ENCODE measurements at places on chromosomes 2 and 18.

GRCh38 chr2:98903767-98904485, 32.1 kb downstream of the CRACDL start:
- DNase-seq, result no peak

DNA sequence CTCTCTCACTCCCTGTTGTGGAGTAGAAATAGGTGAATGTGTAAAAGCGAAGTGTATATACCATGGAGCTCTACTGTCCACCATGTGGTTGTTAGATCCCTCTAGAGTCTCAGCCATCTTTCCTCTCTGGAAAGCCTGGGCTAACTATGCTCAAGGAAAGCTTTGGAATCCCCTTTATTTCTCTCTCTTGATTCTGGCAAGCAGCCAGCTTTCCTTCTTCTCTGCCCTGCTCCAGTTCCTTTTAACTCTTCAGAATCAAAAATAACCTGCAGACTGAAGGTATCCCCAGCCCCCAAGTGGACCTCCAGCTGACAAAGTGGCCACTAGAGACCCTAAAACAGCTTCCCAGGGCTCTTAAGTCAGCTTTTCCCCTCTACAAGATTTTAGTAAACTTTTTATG, 381.9 kb downstream of the PLCL1 start:
- DNase-seq, result no peak

GRCh38 chr2:169693360-169693759, 845 bp downstream of the CFAP210 start:
- no peak for DNase-seq

- peak; percentile 58 for DNase-seq
These were observed 271.1 kb upstream of the VWC2L start for GRCh38 chr2:214139630-214140284.

DNA sequence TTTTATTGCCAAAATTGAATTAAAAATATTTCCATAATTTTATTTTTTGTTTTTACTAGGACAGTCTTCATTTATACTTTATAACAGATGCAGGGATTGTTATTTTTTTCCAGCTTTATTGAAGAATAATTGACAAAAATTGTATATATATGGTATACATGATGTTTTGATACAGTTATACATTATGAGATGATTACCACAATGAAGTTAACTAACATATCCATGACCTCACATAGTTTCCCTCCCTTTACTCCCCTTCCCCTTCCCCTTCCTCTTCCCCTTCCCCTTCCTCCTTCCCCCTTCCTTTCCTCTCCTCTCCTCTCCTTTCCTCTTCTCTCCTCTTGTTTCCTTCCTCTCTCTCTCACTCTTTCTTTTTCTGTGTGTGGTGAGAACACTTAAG, 700.1 kb downstream of the CNTNAP5 start:
- DNase-seq, result no peak

DNA sequence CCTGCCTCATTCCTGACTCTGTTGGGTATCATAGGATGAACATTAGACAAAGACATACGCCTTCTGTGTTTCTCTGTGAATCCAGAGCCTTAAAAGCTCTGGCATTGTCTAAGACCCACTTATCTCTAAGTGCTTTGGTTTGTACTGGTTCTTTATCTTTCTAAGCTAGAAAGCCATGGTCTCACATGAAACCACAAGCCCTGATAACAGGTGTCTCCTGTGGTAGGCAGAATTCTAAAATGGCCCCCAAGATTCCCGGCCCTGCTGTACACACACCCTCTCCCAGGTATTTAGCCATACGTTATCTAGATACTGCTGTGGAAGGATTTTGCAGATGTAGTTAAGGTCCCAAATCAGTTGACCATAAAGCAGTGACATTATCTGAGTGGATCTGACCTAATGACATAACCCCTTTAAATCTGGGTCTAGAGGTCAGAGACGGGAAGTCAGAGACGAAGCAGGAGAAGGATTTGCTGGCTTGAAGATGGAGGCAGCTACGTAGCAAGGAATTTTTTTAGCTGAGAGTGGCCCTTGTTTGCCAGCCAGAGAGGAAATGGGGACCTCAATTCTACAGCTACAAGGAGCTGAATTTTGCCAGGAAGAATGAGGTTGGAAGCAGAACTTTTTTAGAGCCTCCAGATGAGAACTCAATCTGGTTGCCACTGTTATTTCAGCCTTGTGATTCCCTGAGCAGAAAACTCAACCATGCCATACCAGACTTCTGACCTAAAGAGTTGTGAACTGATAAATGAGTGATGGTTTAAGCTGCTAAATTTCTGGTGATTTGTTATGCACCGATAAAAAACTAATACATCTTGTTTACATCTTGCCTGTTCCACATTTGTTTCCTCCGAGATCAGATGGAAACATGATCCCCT, 186.7 kb downstream of the CAMKMT start:
- no peak for DNase-seq

GRCh38 chr18:71936744-71937143, 607.4 kb downstream of the CBLN2 start:
- no peak for DNase-seq

GRCh38 chr2:105328281-105329196, 996 bp downstream of the TGFBRAP1 start:
- peak; percentile 25 for DNase-seq

DNA sequence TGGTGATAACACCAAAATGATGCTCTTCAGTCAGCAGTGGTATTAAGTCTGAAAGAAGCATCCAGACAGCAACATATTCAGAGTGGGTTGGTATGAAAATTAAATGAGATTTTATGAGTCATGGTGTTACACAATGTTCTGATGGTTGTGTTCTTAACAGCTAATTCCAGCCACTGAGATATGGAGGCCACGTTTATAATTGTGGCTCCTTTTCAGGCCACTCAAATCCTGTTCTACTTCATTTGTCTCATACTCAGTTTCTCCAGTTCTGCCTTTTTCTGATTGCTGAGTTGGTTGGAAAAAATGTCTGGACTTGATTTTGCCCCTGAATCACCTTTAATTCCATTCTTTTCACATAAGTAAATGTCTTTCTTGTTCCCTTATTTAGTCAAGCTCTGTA, 162.7 kb upstream of the COL3A1 start:
- DNase-seq, result peak; percentile 88

- no peak for DNase-seq
These were observed 227.8 kb downstream of the AGAP1 start for GRCh38 chr2:235721625-235722024.

- no peak for DNase-seq
These were observed 5.8 kb upstream of the DUSP2 start for GRCh38 chr2:96150791-96151594.

DNA sequence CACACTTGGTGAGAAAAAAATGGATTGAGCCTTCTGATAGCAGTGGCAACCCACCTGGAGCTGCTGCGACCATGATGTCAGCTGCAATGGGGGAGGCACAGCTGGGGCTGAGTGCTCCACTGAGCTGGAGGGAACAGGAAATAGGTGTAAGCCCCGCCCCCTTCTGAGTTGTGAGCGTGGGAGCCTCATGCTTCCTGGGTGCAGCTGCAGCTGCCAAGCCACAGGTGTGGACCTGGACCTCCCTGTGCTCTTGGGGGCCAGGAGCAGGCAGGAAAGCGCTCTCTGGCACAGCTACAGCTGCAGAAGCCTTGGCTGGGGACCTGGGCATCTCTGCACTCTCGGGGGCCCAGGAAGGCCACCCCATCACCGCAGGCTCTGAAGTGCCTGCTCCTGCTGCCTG, 970.6 kb downstream of the DCDC2C start:
- no peak for DNase-seq

DNA sequence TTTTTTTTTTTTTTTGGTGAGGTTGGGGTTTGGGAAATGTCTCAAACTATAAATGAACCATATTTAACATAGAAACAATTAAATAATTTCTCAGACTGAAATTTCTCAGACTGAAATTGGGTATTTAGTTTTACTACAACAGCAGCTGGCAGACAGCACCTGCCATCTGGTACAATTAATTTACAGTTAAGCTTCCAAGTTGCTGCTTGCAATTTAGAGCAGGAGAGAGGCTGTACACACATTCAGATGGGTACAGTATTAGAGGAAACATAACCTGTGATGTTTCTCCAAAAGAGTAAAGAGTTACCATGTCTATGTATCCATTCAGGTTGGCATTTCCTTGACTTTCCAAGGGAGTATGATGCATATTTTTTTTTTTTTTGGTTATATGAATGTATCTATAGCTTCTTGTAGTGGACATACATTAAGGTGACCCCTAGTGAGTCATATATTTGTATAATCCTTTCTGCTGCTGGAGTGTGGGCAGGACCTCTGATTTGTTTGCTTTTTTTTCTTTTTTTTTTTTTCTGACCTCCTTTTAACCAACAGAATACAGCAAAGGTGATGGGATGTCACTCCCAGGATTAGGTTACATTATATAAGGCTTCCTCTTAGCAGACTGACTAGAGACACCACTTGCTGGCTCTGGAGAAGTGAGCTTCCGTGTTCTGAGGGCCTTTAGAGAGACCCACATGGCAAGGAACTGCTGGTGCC, 201.7 kb downstream of the PTH2R start:
- DNase-seq, result no peak

DNA sequence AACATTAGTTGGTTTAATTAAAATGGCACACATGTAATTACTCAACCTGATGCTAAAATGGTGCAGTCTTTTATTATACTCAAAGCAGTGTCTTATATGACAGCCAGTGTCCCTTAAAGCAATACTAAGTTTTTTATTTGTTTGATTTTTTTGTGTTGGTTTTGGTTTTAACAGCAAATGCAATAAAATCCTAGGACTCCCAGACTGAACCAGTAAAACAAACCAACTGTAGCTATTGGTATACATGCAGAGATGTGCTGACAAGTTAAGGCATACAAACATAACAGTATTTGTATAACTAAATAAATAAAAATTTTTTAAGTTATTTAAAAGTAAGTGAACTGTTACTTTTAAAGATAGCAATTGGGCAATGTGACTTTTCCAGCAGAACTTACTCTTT, 387.7 kb downstream of the RND3 start:
- DNase-seq, result no peak

DNA sequence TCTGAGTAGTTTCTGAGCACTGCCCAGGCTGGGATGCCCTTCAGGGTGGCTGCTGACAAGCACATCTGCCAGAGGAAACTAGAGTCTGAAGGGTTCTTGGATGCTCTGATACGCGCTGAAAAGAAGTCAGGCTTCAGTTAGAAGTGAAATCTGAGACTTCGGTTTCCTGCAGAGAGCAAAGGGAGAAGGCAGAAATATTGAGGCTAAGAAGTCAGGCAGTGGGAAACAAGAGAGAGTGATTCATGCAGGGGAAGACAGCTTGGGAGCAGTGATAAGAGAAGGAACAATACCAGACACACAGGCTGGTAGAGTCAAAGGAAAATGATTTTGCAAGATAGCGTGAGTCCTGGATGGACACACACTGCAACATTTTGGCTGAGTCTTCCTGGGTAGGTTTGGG, 51.0 kb upstream of the BOD1L2 start:
- no peak for DNase-seq

- no peak for DNase-seq
These were observed 30.0 kb upstream of the SCRN3 start for GRCh38 chr2:174365571-174365970.

DNA sequence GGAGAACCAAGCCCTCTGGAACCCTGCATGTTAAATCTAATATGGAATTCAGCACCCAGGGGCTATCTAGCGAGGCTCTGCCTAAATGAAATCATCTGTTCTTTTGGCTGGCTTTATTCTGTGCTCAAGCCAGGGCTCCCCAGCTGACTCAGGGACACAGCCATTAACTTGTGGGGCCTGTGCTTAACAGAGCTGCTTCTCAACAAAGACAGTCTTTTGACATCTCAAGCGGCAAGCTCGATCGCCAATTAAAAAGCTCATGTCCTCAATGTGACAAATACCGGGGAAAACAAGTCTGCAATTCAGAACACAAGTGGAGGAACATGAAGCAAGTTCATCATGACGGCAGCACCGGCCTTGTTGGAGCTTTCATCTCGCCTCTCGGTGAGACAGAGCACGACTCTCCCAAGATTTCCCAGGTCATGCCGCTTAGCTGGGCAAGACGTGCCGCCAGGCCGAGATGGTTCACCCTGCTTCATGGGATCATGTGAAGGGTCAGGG, 64.9 kb downstream of the KLHL29 start:
- DNase-seq, result no peak

DNA sequence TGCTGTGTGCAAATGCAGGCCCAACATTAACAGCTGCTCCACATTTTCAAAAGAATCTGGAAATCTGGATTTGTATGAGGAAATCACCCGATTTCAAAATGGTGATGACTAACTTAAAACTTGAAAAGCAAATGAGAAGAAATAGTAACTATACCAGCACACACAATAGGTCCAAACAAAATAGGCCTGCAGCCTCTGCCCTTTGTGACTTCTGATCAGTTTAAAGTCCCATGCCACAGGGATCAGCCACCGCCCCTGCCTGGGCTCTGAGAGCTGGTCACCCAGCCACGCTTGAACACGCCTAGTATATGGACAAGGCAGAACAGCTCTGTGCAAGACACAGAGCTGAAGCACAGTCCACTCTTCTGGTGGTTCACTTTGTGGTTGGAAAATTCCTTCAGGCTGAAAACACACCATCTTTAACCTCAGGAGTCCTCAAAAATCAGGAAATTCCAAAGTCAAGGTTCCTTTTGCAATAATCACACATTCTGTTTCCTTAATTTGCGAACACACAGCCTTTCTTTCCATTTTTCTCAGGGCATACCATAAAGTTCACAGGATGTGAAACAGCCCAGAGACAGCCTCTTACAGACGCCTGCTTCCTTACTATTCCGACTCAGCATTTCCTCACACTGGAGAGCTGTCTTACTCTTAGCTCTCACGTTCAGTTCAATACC, 150.1 kb upstream of the RIOK3 start:
- peak; percentile 40 for DNase-seq

DNA sequence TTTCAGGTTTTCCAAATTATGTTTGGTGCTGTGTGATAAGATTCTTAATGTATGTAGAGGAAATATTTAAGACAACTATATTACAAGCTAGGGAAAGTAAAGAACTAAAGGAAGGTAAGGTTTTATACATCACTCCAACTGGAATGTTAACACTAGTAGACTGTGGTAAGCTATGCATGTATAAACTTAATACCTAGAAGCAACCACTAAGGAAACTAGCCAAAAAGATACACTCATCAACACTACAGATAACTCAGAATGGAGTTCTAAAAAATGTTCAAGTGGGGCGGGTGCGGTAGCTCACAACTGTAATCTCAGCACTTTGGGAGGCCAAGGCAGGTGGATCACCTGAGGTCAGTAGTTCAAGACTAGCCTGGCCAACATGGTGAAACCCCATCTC, 37.8 kb upstream of the MALL start:
- DNase-seq, result no peak

GRCh38 chr18:76476665-76477561, 18.1 kb downstream of the ZNF516 start:
- peak; percentile 87 for DNase-seq

GRCh38 chr2:62706721-62707521, 1.4 kb downstream of the EHBP1 start:
- DNase-seq, result no peak

GRCh38 chr2:223383315-223383714, 218.8 kb downstream of the SCG2 start:
- DNase-seq, result no peak

All from umbilical cord (tissue), 2 donors.